GOT3 (cell line): ENCODE measurements at places on chromosomes 4 and X.

DNA sequence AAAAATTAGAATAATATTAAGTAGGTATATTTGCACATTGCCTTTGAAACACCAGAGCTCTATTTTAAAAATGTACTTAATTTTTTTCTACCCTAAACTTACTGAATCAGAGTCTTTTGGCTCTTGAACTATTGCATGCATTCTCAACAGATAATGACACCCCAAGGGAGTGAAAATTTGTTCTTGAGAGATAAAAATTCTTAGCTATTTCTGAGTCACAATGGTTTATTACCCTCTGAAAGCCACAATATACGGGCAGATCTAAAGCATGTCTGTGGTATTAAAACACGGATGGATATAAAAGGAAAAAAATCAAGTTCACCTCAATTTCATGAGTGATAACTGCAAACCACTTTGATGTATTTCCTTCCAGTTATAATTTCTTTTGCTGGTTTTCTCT lies 636.3 kb upstream of the FTHL17 start:
- no peak for DNase-seq

DNA sequence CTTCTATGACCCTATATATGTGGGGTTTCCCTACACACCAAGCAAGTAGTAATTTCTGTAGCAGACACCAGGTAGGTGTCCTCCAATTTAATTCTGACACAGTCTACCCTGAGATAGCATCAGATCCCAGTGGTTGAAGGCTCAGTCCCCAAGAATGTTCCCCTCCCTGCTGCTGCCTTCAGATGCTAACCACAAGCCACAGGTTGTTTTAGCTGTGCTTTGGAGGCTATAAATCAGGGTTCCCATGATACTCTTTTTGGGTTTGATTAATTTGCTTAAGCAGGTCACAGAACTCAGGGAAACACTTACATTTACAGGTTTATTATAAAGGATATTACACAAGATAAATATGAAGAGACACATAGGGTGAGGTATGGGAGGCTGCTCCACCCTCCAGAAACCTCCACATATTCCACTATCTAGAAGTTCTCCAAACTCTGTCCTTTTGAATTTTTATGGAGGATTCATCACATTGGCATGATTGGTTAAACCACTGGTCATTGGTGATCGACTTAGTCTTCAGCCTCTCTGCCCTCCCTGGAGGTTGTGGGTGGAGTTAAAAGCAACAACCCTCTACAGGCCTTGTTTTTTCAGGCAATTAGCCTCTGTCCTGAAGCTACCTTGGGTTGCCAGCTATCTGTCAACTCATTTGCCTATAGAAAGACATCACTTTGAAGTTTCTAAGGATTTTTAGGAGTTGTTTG lies 50.8 kb downstream of the GRIA2 start:
- no peak for DNase-seq

DNA sequence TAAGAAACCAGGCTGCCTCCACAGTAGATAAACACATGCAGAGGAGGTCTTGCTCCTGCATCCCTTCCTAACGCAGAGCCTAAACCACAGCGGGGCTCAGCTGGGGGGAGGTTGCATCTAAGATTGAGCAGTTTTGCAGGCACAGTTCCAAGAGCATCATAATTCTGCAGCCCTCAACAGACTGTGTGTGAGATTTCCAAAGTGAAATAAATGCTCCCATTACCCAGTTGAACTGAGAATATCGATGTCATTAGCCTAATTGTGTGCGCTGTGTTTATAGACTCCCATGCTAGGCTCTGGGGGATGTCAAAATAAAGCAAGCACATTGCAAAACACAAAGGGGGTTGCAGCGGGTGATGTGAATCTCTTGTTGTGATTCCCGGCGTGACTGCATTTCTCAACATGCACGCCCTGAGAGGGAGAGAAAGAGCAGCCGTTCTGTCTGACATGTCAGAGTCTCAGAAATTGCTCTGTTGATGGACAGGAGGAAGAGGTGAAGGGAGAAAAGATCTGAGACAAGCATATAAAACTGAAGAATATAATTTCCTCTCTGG lies 150.0 kb upstream of the PSAPL1 start:
- no peak for DNase-seq

DNA sequence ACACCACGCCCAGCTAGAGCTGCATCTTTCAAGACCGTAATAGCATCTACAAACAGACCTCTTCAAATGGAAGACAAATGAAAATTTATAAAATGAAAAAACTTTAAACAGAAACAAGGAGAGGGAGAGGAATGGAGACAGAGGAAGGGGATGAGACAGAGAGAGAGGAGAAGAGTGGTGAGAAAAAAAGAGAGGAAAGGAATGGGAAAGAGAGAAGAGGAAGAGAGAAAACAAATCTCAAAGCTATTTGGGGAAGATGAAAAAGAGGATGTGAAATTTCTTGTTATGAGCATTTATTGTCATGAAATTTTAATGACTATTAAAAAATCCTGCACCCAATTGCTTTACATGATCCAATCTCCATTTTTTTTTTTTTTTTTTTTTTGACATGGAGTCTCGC lies 726.9 kb downstream of the GRID2 start:
- DNase-seq, result no peak

- DNase-seq, result no peak
These were observed 34.5 kb upstream of the HELT start for GRCh38 chr4:184983672-184984356.

GRCh38 chr4:61556277-61556676 lies 356.2 kb downstream of the ADGRL3 start:
- DNase-seq, result no peak

DNA sequence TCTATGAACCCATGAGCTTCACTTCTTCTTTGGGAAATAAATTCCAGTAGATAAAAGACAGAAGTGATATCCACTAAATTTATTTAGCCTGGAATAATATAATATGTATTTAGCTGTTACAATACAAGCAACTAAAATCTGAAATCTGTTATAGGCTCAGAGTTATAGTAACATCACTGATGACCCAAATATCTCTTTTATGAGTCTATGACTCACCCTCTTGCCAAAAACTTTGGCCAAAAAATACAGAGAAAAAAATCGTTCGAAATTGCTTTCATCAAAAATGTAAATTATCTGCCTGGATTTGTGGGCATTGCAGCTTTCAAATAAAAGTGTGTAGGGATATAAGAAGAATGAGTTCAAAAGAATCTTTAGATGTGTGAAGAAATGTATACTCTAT lies 89.4 kb upstream of the DKK2 start:
- DNase-seq, result no peak

- no peak for DNase-seq
These were observed 25.8 kb upstream of the LIMCH1 start for GRCh38 chr4:41512136-41512535.

GRCh38 chrX:9980927-9981326 lies 13.8 kb downstream of the CLDN34 start:
- no peak for DNase-seq

DNA sequence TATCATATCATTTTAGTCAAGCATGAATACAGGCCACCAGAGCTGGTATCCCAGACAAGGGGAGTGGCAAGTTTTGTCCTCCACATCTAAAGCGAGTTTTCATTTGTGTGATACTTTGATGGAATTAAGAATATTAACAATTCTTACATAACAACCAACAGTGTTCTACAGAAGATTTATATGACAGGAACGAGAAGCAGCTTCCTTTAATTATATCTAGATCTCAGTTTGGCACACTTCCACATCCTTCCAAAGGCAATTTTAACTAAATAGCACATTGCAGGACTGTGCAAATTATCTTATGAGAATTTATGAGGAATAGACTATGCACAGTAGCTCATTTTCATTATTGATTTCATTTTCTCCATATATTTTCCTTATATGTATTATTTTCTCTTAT lies 121.2 kb upstream of the GUCY1A1 start:
- DNase-seq, result no peak

DNA sequence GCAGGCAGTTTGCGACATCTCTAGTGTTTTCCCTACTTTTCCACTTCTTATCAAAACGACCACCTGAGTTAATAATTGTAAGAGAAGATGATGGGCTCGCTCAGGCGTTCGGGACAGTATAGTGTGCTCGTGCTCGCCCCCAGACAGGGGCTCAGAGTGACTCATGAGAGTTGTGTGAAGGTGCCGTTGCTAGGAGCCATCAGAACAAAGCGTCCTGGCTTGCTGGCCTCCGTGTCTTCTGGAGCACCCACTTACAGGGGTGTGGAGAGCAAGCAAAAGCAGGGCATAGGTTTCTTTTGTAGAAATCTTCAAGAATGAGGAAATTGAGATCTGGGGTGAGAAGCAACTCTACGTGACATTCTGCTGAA lies 73.0 kb upstream of the ADGRG2 start:
- DNase-seq, result no peak

- no peak for DNase-seq
These were observed 117.7 kb downstream of the ADAMTS3 start for GRCh38 chr4:72451349-72451748.

- DNase-seq, result no peak
These were observed 223.4 kb downstream of the VEGFC start for GRCh38 chr4:176569301-176569700.

- no peak for DNase-seq
These were observed 82.6 kb downstream of the HADH start for GRCh38 chr4:108072300-108072699.

DNA sequence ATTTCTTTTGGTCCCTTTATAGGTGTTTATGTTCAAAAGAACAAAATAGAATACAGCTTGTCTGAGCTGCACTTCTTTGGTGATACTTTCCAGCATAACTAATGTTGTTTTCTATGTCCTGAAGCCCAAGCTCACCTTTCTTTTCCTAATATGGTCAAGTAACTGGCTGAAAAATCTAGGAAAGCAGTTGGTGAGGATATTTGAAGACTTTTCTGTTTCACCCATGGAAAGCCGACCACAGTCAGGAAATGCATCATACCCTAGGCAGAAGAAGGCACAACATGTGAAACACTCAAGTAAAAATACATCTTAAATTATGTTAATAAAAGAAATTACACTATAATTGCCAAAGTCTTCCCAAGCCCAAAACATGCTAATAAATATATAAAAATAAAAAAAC lies 337.0 kb downstream of the PDGFC start:
- DNase-seq, result no peak

- no peak for DNase-seq
These were observed 34.9 kb downstream of the AMELX start for GRCh38 chrX:11328134-11328533.

DNA sequence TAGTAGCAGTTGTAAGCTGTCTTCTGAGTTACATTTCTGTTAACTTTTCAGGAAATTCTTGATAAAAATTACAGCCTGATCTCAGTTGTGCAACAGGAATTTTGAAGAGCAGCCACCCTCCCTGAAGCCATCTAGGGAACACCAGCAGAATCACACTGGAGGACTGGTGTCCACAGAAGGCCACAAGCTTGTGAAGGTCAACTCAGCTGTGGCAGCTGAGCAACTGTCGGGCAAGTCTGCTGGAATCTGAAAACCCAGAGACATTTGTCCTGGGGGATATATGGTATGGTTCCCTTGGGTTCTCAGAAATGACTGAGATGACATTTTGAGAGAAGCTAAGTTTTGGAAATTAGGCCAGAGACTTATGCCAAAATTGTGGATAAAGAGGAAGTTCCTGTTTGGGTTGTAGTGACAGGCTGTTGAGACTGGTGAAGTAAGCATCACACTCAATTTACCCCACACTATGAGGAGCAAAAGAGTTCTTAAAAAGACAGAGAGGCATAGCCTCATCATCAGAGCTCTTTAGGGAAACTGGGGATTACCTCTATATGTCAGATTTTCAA lies 78.1 kb upstream of the TNIP3 start:
- DNase-seq, result no peak

GRCh38 chr4:73404042-73404441 lies at the start of gene ALB:
ALB (plus strand) TSS chr4:73404287; CDS start chr4:73404328, 41 bp downstream.
- no peak for DNase-seq

GRCh38 chr4:40032785-40033184 lies 23.9 kb upstream of the N4BP2 start:
- no peak for DNase-seq
